ENCODE measurements at places on chromosomes 7 and 10.

DNA sequence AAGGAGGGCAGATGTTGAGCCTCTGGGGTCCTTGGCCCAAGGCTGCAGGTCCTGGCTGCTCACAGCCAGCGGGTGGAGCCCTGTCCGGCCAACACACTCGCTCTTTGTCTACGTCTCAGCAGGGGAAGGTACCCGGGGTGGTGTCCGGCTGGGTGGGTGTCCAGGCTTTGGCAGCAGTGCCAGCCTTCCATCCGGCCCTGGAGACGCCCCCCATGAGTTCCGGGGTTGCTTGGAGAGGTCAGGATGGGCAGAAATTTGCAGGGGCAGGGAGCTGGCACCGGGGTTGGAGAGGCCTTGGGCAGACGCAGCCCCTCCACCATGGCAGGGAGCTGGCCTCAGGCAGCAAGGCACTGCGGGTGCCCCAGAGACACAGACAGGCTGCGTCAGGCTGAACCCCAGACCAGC lies 42.2 kb upstream of the ELN start:
- no peak for DNase-seq

- no peak for DNase-seq
These were observed 9.7 kb upstream of the TTYH3 start for GRCh38 chr7:2621948-2622640.

DNA sequence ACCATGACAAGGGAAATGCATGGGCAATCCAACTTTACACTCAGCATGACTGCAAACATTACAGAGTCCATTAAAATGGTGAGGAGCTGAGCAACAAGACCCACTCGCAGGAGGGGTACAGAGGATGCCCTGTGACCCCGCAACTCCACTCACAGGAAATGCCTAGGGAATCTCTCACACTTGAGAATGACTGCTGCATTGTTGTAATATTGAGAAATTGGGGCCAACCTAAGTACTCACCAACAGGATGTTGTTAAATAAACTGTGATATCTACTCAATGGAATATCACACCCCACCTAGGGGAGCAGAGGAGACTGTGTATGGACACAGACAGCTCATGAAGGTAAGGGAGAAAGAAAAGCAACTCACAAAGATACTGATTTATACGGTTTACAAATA lies 53.4 kb upstream of the CAMK2B start:
- no peak for DNase-seq

DNA sequence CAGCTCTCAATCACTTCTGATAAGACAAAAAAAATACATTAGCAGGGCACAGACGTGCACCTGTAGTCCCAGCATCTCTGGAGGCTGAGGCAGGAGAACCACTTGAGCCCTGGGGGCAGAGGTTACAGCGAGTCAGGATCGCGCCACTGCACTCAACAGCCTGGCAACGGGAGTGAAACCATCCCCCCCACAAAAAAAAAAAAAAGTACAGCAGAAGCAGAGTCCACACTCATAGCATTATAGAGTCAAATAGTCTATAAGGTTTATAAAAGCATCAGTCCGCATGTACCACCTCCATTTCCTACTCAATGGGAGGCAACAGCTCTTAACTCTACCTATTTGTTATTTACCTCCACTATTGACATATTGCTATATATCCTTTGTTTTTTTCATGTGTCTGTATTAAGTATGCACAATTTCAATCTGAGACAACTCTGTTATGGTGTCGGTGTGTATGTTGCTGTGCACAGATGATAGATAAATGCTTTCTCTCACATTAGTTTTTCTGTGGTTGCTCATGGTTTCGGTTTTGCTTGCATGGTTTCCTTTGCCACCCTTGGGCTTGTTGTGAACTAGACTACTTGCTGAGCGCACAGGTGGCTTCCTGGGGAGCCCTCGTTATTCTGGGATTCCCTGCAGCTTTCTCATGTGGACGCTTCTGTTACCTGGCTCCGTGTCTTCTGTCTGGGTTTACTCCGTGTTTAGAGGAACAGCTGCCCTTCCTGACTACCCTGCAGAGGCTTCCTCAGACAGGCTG lies 40.4 kb downstream of the PROSER2 start:
- peak; percentile 74 for DNase-seq

DNA sequence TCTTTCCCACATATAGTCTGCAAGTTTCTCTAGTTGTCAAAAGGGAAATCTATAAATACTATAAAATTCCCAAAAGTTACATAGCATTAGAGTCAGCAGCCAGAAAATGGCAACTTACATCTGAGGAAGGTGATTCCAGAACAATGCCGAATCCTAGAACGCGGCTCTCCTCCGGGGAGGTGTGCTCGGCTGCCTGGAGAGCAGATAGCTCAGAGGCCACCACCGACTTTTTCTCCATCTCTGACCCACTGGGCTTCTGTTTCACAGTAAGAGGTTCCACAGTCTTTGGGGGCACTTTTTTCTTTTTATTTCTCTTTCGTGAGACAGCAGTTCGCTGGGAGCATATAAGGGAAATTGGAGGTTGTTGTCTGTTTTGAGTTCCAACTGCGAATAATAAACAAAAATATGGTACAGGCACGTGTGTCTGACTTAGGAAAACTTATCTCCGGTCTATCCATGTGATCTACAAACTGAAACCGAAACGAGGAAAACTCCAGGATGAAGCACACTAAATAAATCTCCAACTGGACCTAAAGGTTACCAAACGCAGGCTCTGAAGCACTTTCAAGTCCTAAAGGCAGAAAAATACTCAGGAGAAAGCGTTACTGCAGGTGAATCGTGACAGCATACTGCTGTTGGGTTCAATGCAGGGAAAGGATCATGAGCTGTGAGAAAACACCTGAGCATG lies 36.2 kb downstream of the BEND7 start:
- DNase-seq: no peak

GRCh38 chr7:32204361-32205018 lies 134.3 kb upstream of the PDE1C start:
- DNase-seq: no peak

GRCh38 chr7:113285411-113285810 lies 167.1 kb upstream of the SMIM30 start:
- DNase-seq: no peak

DNA sequence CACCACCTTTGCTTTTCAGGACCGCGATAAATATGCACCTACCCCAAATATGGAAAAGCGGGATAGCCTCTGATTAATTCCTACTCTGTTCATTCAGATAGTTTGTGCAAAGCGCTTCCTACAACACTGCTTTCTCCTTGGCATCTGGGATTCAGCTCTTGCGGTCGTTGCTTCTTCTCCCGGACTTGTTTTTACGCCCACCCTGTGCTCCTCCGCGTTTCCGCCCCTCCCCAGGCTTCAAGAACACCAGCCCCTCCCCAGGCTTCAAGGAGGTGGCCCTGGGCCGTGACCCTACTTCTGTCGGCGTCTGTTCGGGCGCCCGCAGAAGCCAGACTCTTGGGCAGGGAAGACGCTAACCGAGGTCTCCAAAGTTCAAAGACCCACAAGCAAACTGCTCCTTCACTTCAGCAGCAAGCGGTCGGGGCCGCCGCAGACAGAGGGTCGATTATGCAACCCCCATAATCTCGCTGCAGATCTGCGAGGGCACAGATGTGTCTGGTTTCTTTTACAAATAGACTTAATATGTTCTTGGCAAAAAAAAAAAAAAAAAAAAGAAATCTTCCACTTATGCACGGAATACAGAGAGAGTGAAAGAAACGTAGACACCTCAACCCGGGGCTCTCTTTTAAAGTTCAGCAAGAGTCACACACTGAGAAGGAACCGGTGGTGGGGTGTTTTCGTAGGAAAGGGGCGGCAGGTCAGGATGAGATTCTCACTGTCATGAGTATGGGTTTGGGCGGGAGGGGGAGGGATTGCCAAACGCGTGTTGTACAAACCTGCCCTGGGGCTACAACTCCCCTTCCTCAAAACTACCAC lies 1.9 kb downstream of the DLX5 start:
- no peak for DNase-seq

- DNase-seq: no peak
These were observed 128.1 kb upstream of the FAM20C start for GRCh38 chr7:64098-64915.

DNA sequence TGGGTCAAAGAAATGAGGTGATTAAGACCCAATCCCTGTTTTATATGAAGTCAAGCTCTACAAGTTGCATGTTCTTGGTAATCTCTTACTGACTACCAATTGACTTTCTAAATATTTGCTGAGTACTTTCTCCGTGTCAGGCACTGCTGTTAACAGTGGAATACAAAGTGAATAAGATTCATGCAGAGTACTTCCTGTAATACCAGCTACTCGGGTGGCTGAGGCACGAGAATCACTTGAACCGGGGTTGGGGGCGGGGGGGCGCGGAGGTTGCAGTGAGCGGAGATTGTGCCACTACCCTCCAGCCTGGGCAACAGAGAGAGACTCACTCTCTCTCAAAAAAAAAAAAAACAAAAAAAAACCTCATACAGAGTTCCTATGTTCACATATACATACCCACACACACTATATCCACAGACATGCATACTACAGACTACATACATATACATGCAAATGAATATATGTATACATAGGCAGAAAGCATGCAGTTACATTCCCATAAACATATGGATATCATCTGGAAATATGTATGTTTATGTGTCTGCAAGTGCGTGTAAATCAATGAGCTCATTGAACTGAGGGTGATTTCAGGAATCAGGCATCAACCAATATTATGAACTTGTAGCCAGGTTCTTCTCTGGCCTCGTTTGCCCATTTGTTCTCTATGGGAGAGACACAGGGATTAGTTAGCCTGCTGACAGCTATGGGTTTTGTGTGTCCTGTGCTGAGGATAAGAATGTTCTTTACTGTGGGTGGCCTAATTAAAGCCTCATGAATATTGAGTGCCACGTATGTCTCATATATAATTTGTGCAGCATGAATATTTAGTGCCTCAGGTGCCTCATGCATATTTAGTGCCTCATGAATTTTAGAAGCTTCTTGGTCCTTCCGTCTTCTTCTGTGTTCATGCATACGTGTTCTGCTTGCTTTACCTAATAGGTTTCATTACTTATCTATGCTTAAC lies 73.9 kb downstream of the BICC1 start:
- no peak for DNase-seq

- DNase-seq: no peak
These were observed 79.3 kb upstream of the OIT3 start for GRCh38 chr10:72814099-72814790.

- DNase-seq: no peak
These were observed 70.6 kb downstream of the CNNM2 start for GRCh38 chr10:102988404-102989314.

- DNase-seq: no peak
These were observed 52.0 kb downstream of the JAZF1 start for GRCh38 chr7:28128608-28129007.

DNA sequence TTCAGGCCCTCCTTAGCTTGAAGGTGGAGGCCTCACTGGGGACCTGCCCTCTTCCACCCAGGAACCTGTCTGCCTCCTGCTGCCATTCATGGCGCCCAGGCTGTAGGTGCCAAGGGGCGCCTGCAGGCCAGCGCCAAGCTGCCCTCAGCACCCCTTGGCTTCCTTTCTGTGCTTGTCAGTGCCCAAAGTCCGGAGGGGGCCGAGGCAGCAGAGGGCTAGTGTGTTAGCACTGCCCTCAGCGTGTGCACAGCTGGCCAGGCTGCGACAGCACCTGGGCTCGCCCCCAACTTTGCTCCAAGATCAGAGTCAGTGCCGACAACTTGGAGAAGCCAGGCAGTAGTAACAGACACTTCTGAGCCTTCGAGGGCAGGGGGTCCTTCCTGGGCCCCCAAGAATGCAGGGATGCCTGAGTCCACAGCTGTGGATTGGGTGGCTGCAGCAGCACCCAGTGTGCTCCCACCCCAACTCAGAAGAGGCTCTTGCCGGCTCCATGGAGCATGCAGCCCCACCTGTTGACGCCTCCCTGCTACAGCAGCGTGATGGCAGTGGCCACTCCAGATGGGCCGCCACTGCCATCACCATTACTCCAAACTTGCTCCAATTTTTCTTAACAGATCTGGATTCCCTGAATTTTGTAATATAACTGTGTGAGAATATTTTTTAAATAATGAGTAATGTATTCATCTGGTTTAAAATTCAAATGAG lies 41.7 kb downstream of the CACUL1 start:
- no peak for DNase-seq

DNA sequence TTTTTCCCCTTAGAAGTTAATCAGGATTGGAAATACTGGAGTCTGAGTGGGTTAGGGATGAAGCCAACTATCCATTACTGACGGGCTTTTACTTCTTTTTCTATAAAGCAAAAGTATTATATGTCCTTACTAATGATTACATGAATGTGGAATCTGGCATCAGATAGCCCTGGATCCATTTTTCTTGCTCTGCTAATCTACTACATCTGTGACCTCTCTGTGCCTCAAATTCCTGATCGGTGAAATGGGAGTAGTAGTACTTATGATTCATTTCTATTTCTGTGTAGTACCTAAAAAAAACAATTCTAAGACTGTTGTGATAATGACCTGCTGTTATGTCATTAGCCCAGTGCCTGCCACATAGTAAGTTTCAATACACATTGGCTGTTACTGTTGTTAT lies 621.6 kb downstream of the SORCS3 start:
- no peak for DNase-seq

DNA sequence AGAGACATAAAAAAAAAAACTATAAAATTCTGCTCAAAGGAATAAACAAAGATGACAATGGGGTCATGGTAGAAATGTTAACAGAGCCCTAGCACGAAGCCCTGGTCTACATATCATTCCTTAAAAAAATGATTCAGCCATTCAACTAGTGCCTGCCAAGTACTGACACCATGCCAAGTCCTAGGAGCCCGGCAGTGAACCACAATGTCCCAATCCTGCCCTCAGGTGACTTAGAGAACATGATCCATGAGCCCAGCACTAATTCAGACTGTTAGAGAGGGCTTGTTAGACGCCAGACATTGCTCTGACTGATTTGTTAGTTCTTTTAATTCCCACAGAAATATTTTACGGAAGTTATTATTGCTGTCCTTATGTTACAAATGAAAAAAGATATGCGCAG lies 67.3 kb upstream of the VWC2 start:
- DNase-seq: no peak

DNA sequence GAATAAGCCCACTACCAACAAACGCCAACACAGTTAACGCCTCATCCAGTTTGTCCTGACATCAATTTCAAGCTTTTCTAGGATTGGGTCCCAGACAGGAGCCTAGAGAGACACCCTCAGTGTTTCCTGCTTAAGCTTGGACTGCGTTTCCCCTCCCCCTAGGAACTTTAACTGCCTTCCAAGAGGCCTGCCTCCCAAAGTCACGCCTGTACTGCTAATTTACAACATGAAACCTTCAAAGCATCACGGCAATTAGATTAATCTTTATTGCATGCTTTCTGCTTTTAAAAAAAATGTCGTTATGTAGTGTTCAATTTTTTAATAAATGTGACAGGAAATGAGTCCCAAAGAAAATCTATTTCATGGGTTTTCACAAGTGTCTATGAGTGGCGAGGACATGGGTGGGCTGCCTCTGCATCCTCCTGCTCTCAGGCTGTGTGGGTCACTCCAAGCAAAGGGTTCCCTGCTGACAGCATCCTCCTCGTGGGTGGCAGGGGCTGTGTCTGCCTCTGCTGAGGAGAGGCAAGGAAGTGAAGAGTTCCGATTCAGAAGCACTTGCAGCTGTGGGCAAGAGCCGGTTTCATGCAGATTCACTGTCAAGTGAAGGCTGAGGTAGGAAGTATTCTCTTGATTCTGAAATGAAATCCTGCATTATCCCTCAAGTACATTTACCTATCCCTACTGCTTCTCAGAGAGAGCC lies 193.0 kb upstream of the KMT2E start:
- no peak for DNase-seq

GRCh38 chr10:112446055-112446854 lies 459 bp downstream of the ZDHHC6 start:
- no peak for DNase-seq

Measured in CD4-positive, alpha-beta T cell treated with Interleukin-6 at 100 ng/mL for 8 hours (primary cell).